ENCODE measurements at places on chromosomes 11 and 22.
A peak's percentile ranks its signal among the peaks of the same experiment; 100 is the strongest.

- no peak for DNase-seq
Measured at GRCh38 chr11:9118277-9118676, 26.9 kb upstream of the SCUBE2 start.

DNA sequence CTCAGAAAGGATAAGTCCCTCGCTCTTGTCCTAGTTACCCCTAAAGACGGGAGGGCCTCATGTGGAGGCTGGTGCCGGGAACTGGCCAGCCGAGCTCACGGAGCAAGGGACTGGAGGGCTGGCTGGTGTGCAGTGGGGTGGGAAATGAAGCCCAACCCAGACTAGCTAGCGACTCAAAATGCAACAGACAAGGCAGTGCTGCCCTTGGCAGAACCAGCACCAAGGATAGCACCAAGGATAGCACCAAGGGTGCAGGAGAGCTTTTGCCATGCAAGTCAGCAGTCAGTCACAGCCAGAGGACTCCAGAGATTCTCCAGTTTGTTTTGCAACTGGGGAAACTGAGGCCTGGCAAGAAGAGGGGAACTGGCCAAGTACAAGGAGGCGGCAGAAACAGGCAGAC is 6.5 kb upstream of the BATF2 start:
- no peak for DNase-seq

DNA sequence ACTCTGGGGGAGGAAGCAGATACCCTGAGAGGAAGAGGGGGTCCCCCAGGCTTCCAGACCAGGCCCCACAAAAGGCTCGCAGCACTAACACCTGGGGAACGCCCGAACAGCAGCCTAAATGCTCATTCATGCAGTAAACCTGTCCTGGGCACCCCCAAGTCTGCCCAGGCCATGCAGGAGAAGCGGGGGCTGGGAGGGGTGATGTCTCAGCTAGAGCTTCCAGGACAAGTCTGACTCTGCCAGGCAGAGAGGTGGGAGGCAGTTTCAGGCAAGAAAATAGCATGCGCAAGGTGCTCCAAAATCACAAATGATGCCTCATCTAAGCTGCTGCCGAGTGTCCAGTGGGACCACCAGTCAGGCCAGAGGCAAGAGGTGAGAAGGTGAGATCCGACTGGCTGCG is 14.6 kb downstream of the CABP7 start:
- DNase-seq: no peak

- no peak for DNase-seq
Measured at GRCh38 chr11:44306918-44307244, 3.1 kb downstream of the ALX4 start.

DNA sequence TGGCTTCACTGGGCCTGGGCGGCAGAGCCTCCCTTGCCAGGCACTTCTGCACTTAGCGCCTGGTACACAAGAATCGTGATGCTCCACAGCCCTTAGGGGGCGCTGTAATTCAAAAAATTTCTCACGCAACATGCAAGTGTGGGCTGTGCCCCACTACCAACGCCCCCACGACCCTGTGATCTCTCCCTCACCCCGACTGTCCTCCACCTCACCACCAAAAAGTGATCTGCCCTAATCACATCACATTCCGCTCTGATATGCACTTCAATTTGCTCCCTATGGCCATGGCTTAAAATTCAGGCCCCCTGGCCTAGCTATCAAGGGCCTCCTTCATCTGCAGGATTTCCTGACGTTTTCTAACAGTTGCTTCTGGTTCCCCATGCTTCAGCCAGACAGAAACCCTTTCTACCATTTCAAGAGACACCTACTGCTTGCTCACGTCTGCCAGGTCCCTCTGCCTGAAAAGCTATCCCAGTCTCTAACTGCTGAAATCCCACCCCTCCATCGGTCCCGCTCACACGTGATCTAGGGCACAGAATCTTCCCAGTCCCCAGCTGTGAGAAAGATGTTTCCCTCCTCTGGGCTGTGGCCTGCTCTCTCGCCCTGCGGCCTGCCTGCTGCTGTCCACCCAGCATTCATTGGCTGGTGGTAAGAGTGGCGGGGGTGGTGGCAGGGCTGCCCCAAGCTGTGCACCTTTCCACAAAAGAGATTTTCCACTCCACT is 27.9 kb upstream of the LRRC32 start:
- no peak for DNase-seq

DNA sequence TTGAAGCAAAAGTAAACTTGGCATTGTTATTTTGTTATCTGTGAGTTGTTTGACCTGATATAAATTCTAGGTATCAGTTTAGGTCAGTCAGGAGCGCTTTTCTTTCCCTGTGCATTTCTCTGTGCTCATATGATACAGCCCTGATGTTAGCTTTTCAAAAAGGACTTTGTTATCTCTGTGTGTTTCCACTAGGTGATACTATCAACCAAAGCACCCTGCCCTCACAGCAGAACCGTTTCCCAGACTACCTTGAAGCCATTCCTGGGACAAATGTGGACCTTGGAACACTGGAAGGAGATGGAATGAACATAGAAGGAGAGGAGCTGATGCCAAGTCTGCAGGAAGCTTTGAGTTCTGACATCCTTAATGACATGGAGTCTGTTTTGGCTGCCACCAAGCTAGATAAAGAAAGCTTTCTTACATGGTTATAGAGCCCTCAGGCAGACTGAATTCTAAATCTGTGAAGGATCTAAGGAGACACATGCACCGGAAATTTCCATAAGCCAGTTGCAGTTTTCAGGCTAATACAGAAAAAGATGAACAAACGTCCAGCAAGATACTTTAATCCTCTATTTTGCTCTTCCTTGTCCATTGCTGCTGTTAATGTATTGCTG is 87.7 kb upstream of the BIRC3 start:
- DNase-seq: no peak

GRCh38 chr11:119065369-119065768 is 2.2 kb upstream of the VPS11 start:
- DNase-seq: peak; percentile 18

DNA sequence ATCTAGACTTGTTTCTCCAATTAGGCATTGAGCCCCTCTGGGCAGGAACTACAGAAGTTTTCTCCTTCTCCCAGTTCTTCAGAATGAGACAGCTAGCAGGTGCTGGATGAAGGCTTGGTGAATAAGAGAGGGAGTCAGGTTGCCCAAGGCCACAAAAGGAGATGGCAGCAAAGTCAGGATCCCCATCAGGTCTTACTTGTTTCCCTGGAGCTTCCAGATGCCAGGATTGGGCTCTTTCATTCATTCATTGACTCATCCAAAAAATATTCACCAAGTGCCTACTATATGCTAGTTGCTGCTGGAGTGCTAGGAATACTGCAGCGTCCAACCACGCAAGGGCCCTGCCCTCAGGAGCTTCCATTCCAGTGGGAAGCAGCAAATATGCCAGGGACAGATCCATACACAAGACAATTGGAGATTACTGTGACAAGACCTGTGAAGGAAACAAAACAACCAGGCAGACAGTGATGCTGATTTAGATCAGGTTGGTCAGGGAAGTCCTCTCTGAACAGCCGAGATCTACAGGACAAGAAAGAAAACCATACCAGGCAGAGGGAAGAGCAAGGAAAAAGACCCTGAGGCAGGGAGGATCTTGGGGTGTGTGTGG is 24.6 kb upstream of the LMO1 start:
- no peak for DNase-seq

DNA sequence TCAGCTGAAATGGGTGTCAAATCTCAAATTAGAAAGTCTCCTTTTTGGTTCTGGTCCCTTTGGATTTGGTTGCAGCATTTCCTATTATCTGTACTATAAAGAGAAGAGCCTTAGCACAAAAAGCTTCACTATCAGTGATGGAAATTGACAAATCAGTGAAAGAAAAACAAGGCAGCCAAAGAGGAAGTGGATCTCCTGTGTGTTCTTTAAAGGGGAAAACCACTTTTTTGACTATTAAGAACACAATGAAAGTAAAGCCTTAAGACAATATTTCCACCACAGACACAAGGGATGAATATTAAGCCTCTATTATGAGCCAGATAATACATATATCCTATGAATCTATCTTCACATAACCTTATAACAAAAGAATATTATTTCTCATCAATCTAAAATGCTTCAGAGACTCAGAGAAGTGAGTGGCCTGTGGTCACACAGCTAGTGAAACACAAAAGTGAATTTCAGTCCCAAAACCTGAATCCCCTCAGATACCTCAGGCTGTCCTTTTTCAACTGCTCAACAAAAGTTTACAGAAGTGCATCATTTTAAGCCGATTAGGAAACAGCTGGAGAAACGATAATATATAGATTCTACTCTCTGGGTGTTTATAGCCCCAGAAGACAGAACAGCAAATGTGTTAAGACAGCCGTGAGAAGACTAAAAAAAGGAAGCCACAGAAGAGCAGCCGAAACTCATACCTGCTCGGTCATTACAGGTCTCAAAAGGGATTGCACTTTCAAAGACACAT is 24.4 kb upstream of the FSHB start:
- DNase-seq: no peak

- no peak for DNase-seq
Measured at GRCh38 chr11:125335106-125335505, 161.0 kb downstream of the FEZ1 start.

- no peak for DNase-seq
Measured at GRCh38 chr11:75403037-75403436, 3.7 kb downstream of the RPS3 start.

DNA sequence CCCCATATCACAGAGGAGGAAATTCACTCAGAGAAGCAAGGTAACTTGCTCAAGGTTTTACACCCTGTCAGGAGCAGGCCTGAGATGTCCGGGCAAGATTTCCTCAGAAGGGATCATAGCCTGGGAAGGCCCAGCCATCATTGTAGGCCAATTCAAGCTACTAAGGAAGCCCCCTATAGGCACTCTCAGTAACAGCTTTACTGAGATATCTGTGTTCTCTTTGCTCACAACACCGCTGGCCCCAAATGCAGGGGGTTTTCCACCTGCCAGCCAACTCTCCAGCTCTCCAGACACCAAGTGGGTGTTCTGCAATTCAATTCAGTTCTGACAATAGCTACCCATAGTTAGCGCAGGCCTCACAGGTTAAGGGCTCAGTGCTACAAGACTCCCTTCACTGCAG is 84.0 kb downstream of the SLC36A4 start:
- DNase-seq: no peak

GRCh38 chr11:71977743-71978418 is 20.8 kb upstream of the IL18BP start:
- DNase-seq: no peak

DNA sequence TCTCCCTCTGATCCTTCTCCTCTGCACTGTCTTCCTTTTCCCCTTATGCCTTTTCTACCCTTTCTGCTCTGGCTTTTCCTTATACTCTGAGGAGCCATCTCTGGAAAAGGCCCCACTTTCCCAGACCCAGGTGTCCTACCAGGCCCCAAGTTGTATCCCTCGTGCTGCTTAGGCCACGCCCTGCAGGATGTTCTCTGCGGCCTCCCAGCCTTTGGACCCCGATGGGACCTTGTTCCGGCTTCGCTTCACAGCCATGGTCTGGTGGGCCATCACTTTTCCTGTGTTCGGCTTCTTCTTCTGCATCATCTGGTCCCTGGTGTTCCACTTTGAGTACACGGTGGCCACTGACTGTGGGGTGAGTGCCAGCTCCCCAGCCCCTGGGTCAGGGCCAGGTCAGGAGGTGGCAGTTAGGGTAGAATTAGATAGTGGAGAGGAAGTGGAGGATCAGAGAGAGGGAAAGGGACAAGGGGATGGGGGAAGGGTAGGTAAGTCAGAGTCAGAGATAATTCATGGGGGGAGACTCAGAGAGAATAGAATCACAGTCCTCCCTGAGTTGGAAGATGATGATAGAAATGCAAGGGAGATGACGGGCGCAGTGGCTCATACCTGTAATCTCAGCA is 8.9 kb downstream of the PGAP2 start:
- DNase-seq: no peak

GRCh38 chr22:26835929-26836528 is 178.6 kb downstream of the MIAT start:
- peak; percentile 22 for DNase-seq

- DNase-seq: no peak
Measured at GRCh38 chr11:2273771-2274170, 3.4 kb upstream of the ASCL2 start.

- no peak for DNase-seq
Measured at GRCh38 chr11:2663915-2664314, 35.9 kb downstream of the KCNQ1OT1 start.

- no peak for DNase-seq
Measured at GRCh38 chr22:46171940-46172339, 21.6 kb downstream of the PPARA start.

DNA sequence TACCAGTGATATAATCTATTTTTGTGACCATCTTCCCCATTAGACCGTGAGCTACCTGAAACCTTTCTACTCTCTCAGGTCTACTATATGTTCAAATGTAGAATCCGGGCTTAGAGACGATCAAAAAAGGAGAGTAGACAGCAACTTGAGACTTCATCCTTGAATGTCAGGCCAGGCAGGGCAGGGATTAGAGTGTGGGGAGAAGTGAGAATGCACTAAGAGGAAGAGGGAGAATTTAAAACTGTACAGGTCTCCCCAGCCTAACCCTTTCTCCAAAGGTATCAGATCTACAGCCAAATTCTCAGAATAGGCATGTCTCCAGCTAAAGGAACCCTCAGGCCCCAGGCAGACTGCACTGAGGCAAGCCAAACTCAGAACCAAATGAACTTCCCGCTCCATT is 935 bp downstream of the LAMTOR1 start:
- DNase-seq: no peak

DNA sequence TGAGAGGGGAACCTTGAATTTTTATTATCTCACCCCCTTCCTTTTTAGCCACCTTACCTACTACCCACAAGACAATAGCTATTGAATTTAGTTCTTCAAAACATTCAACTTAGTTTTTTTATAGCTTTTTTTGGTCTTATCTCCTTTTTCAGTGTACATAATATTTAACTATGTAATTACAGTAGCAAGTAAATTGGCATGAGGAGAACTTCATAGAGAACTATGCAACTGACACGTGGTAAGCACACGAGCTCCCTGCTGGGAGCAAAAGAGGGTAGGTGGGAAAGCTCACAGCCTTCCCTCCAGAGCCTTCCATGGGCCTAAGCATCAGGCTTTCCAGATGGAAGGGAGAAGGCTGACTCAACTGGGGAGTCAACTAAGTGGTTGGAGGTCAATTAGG is 22.1 kb upstream of the ZDHHC13 start:
- no peak for DNase-seq

DNA sequence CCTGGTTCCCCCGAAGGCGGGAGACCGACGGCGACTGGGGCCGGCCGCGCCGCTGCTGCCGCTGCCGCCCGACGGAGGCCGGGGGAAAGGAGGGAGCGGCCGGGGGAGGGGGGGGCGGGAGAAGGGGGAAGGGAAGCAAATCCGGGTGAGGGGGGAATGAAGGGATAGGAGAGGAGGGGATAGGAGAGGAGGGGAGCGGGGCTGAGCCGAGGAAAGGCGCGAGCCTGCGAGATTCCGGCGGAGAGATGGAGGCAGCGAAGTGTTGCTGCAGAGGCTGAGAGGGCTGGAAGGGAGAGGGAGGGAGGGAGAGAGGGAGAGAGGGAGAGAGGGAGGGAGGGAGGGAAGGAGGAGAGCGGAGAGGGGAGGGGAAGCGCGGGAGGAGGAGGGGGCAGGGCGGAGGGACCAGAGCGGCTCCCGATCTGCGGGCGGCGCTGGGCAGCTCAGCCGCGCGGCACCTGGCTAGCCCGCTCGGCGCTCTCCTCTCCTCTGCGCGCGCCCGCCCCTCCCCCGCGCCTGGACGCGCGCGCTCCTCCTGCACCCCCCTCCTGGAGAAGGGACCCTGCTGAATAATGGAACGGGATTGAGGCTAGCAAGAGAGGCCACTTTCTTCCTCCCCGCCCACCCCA is 52.3 kb downstream of the SLC22A12 start:
- DNase-seq: no peak

Data from stimulated activated CD8-positive, alpha-beta memory T cell treated with anti-CD3 and anti-CD28 coated beads, Interleukin-7, amount 100 ng/mL, for 48 hours (primary cell).